Fibroblast of skin of scalp (primary cell): ENCODE measurements at places on chromosomes 7 and 10.

DNA sequence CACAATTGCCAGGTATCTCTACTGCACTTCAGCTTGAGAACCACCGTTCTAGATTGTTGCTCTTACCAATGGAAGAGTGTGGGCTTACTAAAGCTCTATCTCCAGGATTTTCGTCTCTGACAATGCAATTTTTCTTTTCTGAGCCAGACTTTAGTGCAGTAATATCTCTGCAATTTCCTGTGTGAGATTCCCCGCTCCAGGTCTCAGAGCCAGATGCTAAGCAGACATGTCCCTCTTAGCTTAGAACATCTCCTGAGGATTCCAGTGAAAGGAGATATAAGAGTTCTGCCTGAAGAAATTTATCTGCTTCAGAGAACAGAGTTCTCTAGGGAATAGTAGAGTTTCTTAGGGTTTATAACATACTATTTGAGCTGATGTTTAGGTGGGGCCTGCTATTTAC, 82.0 kb downstream of the SND1 start:
- peak; percentile 18 for DNase-seq

DNA sequence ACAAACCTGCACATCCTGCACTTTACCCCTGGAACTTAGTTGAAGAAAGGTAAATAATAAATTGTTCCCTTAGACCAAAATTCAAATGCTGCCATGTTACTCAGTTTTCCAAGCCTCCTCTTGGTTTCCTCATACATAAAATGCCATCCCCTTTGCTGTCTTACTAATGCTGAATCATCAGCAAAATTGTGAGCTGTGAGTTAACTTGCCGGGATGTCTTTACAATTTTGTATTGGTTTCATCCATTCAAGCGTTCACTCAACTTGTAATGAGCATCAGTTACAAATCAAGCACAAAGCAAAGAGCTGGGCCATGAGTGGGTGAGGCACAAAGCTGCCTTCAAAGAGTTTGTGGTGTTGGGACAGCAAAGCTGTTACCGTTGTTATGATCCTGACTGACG, 395.8 kb upstream of the ZMIZ1 start:
- peak; percentile 55 for DNase-seq

DNA sequence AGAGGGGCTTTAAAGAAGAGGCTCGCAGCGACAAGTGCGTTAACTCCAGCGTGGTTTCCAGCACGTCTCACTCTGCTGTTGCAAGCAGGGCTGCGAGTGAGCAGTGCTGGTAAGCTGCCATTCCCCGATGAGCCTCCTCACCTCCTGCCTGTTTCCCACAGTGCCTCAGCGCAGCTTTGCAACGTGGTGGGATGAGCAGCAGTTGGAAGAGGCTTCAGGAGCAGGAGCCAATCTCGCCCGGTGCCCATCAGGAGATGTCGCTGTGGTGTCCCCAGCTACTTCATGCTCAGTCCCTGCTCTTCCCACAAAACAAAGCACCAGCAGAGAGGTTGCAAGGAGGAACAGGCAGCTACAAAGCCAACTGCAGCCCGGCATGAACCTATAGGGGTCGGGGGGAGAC, 2.4 kb upstream of the ADARB2 start:
- DNase-seq = no peak

- no peak for DNase-seq
Observed at GRCh38 chr7:66877577-66878300, 43.3 kb upstream of the TMEM248 start.

DNA sequence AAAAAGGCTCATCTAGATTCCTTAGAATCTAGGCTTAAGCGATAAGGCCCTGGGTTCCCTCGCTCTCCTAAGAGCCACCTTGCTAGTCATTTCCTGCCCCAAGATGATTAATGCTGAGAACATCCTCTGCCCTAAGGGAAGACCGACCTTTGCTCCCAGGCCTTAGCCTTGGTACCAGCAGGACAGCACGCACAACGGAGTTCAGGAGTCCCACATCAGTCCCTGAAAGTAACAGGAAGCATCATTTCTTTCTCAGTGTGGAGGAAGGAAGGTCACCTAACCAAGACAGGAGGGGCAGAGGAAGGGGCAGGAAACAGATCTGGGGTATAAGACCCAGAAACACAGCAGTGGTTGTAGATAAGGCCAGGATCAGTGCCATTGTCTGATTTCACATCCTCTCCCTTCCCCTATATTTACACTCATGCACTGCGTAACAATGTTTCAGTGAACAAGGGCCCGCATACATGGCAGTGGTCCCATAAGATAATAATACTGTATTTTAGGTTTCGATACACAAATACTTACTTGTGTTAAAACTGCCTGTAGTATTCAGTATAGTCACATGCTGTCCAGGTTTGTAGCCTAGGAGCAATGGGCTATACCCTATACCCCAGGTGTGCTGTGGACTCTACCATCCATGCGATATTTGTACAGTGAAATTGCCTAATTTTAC, 8.1 kb upstream of the FAM107B start:
- DNase-seq = no peak

DNA sequence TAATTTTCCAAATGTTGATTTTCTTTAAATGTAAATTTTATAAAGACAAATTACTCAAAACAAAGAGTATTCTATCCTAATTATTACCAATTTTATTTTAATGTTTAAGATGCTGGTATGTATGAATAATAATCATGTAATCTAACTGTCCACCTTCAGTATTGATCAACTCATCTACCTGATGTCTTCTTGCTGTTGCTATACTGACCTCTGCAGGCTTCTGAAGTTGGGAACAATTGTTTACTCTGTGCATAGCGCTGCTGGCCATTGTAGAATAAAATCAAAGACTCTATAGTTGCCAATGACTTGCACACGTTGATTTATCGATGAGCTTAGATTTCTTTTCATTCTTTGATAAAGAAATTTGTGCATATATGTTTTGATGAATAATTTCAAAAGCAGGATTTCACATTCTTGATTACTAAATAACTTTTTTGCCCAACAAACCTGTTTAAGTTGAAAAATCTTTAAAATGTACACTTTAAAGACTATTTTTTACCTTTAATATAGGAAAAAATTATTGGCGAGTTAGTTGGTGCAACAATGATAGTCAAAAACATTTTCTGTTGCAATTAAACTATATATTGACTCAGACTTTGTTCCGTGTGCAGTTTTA, 282.3 kb downstream of the TFEC start:
- DNase-seq = peak; percentile 9

DNA sequence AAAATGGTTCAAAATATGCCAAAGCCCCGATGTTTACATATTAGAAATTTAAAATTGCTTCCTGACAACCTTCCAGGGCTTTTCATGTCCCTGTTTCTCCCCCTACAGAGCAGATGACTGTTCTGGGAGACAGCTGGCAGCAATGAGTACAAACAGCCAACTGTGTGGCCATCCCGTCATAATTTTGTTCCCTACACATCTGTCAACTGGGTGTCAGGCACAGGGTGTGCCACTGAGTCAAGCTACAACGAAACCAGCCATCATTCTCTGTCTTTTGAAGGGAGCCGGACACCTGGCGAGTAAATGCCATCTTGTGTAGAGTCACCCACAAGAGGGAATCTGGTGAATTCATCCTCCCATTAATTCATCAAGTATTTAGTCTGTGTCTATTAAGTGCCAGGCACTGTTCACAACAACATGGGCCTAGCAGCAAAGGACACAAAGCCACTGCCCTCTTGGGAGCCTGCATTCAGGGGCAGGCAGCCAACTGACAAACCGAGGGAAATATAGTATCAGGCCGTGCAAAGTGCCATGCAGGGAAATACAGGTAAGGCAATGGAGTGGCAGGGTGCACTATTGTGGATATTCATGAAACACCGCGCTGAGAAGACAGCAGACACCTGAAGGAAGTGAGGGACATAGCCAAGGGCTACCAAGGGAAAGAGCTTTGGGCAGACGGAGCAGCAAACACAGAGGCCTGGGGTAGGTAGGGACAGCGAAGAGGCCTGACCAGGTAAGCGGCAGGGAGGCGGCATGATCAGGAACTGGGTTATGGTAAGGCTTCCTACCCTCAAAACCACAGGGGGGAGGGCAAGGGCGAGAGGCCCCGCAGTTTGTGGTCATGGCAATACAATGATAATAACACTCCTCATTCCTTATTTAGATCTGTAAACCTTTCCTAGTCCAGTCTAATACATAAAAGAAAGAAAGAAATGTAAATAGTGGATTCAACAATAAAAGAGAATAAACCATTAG, 213.6 kb downstream of the FAM107B start:
- DNase-seq = no peak

DNA sequence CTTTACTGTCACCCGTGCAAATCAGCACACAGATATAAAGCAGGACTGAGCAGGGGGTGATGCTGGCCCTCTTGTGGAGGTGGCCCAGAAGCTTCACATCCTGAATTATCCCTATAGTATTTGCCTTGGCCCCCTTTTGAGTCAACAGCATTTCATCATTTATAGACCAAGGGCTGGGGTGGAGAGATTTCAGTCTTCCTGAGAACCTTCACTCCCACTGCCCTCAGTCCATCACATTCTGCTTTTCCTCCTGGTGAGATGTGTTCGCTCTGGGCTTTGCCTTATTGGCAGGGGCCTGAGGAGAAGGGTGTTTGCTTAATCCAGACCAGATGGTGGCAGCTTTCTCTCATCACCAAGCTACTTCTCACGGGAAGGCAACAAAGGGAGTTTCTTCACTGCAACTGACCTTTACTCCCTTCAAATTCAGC, 47.7 kb downstream of the NOC3L start:
- peak; percentile 76 for DNase-seq

- no peak for DNase-seq
Observed at GRCh38 chr10:89805599-89806013, 104.2 kb downstream of the KIF20B start.

DNA sequence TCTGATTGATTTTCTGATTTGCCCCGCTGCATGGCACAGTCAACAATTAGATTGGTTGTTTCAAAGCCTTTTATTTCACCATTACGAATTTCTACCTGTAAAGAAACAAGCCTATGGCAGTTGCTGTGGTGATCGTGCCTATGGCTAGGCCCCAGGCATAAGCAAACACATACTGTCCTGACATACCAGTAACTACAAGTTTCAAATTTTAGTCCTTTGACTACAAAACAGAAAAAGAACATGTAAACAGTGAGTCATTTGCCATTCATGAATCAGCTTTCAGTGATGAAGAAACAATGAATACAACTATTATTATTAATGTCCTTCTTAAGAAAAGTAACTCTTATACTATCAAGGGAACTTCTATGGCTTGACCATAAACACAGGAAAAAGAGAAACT, 168.0 kb upstream of the LRRN3 start:
- peak; percentile 50 for DNase-seq

DNA sequence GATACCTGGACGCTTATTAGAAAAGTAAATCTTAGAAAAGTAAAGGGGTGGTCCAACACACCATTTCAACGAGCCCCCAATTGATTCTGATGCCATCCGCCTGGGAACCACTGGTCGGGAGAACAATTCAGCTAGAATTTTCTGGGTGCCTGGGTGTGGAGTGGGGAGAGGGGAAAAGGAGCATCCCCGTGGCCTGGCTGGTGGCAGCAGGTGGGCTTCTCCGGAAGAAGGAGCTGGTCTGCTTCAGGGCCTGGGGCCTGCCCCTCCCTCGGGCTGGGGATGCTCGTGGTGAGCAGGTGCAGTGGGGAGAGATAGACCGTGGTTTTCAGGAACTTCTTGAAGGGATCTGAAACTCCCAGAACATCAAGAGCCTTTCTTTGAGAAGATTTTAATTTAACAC, 39.9 kb upstream of the DUSP5 start:
- DNase-seq = no peak

DNA sequence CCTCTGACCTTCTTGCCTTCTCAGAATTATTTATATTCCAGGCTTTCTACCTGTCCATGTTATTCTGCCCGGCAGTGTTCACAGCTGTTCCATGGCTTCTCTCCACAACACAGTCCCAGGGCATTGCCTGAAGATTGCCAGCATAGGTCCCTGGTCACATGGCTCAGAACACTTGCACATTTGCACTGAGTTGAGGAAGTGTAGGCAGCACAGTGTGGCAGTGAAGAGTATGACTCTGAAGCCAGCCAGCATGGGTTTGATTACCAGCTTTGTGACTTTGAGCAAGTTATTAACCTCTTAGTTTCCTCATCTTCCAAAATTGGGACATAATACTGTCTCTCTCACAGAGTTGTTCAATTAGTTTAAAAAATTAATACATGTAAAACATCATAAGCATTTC, 73.2 kb upstream of the NEUROD6 start:
- no peak for DNase-seq

DNA sequence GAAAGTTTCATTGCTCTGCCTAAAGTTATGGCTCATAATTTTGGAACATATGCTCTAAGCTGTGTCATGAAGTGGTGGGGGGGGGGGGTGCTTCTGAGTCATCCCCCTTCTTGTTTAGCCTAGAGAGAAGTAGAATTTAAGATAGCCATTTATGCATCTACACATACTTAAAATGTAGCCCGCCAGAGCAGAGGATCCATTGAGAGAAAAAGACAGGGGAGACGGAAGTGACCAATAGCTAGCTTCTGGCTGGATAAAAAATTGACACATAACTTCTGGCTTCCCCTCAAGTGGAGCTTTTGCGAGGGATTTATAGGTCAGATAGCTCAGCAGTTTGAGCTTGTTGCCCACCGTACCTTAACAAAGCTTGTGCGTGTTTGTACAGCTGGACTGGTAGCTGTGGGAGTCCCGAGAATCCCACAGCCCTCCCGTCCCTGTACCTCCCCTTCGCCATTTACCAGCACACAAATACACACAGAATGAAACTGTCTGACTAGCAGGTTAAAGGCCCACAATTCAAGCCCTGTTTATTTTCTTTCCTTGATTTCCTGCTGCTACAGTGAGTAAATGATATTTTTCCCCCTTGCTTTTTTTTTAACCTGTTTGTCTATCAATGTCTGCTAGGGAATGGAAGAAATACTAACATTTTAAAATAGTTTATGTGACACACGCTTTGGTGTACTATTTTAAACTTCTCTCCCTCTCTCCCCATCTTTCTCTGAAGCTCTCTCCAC, 232.6 kb upstream of the FERD3L start:
- peak; percentile 65 for DNase-seq
